ENCODE measurements at places on chromosomes 6 and 20. TPM values are rescaled to one million over a fixed set of nuclear protein-coding genes. Genes with fewer than 3 reads are reported as not detected.

Gene SLC32A1
- total RNA-seq: not detected

Gene OPRM1
- not detected for total RNA-seq

Gene DEF6
- total RNA-seq: 3.0 TPM

Gene SNPH
- total RNA-seq: 6.4 TPM

Gene ZFP64
- total RNA-seq: 27.9 TPM

Measured in bronchus fibroblast of lung (primary cell).